Fibroblast of upper back skin (primary cell): ENCODE measurements at places on chromosomes 2 and 18.
A peak's percentile ranks its signal among the peaks of the same experiment; 100 is the strongest.

DNA sequence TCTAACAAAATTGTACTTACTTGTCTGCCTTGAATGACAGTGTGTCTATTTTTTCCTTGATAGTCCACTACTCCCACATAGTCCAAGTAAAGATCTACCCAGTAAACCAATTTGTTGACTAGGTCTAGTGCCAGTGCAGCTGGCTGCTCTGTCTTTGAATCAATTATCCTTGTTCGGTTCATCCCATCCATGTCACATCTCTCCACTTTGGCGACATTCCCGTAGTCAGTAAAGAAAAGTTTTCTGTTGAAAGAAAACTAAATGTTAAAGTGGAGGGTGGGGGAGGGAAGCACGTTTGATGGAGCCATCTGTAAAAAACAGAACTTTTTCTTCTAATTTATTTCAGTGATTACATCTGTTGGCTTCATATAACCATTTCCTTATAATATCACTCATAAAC is 1068.8 kb downstream of the LRP1B start:
- no peak for DNase-seq

GRCh38 chr18:32958746-32959145 is 185.9 kb upstream of the KLHL14 start:
- no peak for DNase-seq

GRCh38 chr18:10420561-10421352 is 33.7 kb upstream of the APCDD1 start:
- peak; percentile 85 for DNase-seq

DNA sequence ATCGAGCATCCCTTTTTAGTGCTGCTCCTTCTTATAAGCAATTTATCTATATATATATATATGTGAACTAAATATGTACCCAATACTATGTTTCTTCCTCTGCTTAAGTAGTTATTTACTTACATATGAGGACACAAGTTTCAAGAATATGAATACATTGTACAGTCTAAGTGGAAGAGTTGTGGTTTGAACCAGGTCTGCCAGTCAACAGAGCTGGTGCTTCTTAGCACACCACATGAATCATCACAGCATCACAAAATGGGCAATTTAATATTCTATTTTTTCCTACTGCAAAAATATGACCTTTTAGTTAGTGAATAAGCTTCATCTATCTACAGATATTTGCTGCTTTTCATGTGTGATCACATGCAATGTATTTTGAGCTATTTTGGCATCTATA is 64.4 kb upstream of the SPAG16 start:
- DNase-seq: no peak

DNA sequence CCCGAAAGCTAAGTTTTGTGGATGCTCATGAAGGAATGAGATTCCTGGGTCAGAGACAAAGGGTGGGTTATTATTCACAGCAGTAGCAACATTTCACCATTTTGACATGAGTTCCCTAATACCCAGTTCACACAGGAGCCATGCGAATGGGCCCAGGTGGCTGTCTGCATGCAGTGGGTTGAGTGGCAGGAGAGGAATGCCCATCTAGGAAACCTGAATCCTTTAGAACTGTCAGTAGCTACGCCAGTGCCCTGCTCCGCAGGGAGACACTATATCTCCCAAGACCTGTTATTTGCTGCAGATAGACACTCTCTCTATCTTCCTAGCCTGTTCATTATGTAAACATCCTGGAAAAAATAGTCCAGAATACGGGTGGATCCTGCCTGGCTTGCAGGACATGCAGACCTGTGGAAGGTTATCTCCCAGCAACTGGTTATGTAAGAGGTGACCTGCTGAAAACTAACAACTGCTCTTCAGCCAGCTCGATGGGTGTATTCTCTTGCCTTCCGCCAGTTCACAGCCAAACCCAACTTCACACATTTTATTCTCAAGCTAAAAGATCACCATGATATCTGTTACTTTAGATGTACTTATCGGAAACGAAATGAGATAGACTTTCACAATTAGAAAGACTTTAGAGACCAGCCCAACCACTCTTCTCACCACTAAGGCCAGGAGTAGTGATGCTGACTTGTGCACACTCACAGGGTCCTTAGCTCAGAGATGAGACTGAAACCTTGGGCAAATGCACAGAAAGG is 59.1 kb downstream of the MBP start:
- DNase-seq: no peak

- DNase-seq: no peak
Observed at GRCh38 chr2:237200462-237200861, 114.8 kb downstream of the COPS8 start.

GRCh38 chr2:84880395-84880644 is 564 bp downstream of the TRABD2A start:
- no peak for DNase-seq

GRCh38 chr18:56469582-56469981 is 168.8 kb downstream of the TXNL1 start:
- DNase-seq: no peak

GRCh38 chr2:111618226-111618977 is 265.6 kb downstream of the ANAPC1 start:
- peak; percentile 45 for DNase-seq

- no peak for DNase-seq
Observed at GRCh38 chr18:42211201-42211600, 256.2 kb downstream of the PIK3C3 start.

GRCh38 chr2:9644021-9644420 is 13.2 kb upstream of the YWHAQ start:
- DNase-seq: no peak

DNA sequence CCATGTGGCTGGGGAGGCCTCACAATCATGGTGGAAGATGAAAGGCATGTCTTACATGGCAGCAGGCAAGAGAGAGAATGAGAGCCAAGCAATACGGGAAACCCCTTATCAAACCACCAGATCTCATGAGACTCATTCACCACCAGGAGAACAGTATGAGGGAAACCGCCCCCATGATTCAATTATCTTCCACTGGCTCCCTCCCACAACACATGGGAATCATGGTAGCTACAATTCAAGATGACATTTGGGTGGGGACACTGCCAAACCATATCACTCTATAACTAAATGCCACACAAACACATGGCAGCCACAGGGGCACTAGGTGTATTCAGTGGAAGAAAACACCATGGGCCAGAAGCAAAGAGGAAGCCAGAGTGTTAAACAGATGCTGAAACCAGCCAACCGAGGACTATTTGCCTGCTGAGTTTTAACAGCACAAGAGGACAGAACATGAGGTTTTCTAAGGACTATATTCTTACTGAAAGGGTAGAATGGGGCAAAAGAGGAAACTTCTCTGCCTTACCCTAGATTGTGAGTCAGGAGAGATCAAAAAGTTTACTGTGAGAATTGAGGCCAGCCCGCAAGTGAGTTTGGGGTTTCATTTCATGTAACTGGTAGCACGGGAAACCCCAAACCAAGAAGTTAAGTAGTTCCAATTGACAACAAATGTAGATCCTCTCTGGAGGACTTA is 49.2 kb downstream of the SIGLEC15 start:
- peak; percentile 17 for DNase-seq

DNA sequence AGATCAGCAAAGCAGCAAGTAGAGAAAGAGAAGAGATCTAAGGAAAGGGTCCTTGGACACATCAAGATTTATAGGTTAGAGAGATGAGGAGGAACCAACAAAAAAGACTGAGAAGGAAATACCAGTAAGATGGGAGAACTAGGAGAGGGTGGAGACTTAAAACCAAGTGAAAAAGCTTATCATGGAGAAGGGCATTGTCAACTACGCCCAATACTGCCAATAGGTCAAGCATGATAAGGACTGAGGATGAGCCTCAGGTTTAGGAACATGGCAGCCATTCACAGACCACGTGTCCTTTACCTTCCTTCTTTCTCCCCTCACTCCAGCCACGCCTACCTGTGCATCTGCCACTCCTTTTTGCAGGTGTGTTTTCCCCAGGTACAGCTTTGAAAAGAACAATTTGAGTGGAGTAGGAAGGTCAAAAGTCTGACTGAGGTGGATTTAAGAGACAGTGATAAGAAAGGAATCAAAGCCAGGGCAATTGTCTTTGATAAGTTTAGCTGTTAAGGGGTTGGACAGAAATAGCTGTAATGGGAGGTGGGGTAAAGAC is 238.7 kb downstream of the STK39 start:
- no peak for DNase-seq

GRCh38 chr2:18506883-18507509 is 53.5 kb downstream of the RDH14 start:
- no peak for DNase-seq

GRCh38 chr2:154588838-154589237 is 109.7 kb upstream of the KCNJ3 start:
- no peak for DNase-seq

DNA sequence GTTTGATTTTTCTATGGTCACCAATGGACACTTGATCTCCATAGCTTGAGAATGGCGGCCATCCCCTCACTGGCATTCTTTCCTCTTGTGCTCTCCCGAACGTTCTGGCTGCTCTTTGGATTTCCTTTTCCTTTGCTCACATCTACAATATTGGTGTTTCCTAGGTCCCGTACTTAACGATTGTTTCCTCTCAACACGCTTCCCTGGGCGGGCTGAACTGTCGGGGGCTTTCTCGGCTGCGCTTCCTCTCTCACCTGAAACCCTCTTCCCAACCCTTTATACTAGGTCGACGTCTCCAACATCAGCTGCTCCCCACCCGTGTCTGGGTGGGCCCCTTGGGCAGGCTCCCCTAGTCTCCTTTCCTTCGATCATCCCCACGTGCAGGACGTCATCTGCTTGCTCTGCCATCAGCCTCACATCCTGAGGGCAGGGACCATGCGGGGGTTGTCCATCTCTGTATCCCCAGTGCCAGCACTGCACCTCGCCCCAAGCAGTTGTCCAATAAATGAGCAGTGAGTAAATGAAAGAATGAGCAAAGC is 634 bp upstream of the DIS3L2 start:
- no peak for DNase-seq

DNA sequence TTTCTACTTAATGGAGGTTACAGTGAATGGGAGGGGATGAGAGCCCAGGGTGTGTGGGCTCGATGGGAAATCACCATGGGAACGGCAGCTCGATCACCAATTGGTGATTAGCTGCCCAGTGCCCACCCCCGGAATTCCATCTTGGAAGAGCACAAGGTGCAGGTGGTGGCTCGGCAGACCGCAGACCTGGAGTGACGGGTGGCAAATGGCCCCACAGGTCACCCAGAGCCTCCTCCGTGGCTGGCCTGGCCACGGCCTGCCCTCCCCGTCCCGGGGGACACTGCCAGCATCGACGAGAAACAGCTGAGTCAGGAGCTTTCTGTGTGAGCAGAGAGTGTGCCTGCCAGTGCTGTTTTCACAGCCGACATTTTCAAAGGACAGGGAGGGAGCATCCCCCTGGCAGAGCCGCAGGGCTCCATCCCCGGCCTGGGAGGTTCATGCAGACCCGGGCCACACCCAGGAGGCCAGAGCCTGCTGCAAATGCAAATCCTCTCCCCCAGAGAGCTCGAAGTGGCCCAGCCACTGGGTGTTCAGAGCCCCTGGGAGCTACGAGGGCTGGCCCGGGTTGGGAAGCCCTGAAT is 176.4 kb upstream of the MYT1L start:
- DNase-seq: no peak

GRCh38 chr2:177740700-177741099 is 331.9 kb downstream of the PDE11A start:
- peak; percentile 44 for DNase-seq

GRCh38 chr2:74440378-74441169 is 1.2 kb downstream of the RTKN start:
- peak; percentile 82 for DNase-seq

- DNase-seq: no peak
Observed at GRCh38 chr18:13354402-13354801, 135.8 kb downstream of the LDLRAD4 start.

- peak; percentile 99 for DNase-seq
Observed at GRCh38 chr2:128329607-128330006, 10.9 kb upstream of the HS6ST1 start.

DNA sequence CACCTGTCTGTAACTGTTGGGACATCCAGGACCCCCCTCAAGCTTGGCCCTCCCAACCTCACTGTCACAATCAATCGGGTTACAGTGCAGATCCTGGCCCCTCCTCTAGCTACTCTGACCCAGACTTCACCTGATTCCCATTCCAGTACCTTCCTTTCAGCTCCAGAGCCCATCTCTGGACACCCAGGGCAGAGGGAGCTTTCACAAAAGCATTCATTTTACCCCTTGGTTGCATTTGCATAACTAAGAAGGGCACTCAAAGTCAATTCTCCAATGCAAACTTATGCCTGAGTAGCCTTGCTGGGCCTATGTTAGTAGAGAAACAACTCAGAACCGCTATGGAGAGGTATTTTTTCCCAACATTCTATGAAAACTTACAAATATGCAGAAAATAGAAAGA is 7.4 kb downstream of the ZAP70 start:
- no peak for DNase-seq

DNA sequence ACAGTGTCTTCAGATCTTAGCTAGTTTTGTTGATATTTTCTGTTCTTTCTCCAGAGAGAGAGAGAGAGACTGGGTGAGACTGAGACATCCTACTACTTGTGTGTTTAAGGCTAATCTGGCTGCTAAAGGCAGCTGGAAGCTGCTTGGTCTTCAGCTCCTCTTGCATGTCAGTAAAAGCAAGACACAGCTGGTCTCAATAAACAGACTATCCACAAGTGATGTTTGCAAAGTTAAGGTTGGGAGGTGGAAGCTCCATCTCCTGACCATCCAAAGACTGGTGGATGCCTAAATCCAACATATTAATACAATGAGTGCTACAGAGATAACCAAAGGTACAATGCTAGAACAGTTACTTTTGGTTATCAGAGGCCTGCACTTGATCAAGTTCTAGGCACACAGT is 17.8 kb downstream of the ERFE start:
- DNase-seq: no peak

DNA sequence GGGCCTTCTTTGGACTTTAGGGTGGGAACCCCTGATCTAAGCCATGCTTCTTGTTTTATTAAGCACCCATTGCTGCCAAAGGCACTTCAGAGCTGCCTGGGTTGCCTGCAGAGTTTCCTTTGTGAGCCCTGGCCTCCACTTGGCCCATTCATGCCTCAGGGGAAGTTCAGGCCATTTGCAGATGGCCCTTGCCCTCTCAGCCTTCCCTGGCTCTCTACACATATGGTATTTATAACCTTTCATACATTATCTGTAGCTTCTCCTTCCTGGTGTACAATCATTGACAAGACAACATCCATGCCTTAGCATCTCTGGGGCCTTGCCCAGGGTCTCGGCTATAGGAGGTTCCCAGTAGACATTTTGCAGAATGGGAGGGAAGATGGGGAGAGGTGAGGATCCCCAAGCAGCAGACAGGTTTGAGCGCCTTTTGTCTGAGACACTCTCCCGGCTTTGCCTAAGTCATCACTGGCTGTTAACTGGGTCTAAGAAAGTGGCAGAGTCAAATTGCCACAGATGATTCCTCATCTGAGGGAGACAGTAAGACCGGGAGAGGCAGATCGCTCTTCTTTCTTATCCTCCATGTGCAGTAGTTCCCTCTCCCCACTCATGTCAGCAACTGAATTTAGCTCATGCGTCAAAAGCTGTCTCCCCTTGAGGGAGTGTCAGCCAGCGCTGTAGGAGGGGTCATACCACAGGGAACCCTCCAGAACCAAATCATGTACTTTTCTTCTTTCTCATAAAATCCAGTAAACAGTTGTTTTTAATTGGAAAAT is 2.7 kb downstream of the EHD3 start:
- no peak for DNase-seq

DNA sequence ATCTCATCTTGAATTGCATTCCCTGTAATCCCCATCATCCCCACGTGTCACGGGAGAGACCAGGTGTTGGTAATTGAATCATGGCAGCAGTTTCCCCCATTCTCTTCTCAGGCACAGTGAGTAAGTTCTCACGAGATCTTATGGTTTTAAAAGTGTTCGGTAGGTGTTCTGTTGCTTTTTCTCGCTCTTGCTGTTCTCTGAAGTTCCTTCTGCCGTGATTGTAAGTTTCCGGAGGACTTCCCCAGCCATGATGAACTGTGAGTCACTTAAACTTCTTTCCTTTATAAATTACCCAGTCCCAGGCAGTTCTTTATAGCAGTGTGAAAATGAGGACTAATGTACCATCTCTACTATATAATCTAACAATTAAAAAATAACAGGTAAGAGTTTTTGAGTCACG is 409.9 kb upstream of the NRXN1 start:
- DNase-seq: no peak
